ENCODE measurements at places on chromosomes 1 and 21. TPM values are rescaled to one million over a fixed set of nuclear protein-coding genes. Genes with fewer than 3 reads are reported as not detected.

- no peak for DNase-seq
These were observed 647.2 kb upstream of the CXADR start for GRCh38 chr21:16865632-16866031.

GRCh38 chr1:10624256-10625050 lies 149.7 kb downstream of the PEX14 start:
- no peak for DNase-seq

CTSS gene
- 17.6 TPM for total RNA-seq

GRCh38 chr1:20376880-20377494 lies 86.3 kb downstream of the VWA5B1 start:
- peak; percentile 33 for DNase-seq

DNA sequence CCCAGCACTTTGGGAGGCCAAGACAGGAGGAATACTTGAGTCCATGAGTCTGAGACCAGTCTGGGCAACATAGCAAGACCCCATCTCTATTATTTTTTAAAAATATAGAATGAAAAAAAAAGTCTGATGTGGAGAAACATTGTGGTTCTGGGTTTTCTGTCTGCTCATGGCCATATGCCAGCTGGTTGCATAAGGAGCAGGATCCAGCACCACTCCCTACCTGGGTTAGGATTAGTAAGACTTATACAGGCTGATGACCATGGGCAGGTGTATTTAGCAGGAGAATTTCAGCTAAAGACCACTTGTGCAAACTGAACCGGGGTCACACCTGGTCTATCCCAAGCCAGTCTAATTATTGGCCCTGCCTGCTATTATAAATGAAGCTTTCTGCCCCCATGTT lies 16.7 kb upstream of the GPX7 start:
- DNase-seq: no peak

GRCh38 chr1:168218658-168219057 lies 7.1 kb upstream of the SFT2D2 start:
- no peak for DNase-seq

TNFRSF1B gene
- total RNA-seq: 10.7 TPM

MAP3K21 gene
- 1.4 TPM for total RNA-seq

DNA sequence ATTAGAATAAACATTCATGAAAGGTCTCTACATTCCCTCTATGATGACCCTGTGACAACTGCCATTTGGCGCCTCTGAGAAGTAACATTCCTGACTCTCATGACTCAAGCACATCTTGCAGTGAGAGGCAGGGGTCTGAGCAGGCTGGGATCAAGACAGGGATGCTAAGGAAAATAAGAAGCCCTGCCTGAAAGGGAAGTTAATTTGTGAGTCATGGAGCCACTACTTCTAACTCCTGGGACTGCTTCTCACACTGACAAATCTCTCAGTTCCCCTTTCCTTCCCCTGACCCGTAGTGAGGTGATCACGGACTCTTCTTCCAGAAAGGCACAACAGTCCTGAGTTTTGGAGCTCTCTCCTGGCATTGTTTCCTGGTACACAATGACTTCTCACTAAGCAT lies 231.9 kb downstream of the TNR start:
- no peak for DNase-seq

DNA sequence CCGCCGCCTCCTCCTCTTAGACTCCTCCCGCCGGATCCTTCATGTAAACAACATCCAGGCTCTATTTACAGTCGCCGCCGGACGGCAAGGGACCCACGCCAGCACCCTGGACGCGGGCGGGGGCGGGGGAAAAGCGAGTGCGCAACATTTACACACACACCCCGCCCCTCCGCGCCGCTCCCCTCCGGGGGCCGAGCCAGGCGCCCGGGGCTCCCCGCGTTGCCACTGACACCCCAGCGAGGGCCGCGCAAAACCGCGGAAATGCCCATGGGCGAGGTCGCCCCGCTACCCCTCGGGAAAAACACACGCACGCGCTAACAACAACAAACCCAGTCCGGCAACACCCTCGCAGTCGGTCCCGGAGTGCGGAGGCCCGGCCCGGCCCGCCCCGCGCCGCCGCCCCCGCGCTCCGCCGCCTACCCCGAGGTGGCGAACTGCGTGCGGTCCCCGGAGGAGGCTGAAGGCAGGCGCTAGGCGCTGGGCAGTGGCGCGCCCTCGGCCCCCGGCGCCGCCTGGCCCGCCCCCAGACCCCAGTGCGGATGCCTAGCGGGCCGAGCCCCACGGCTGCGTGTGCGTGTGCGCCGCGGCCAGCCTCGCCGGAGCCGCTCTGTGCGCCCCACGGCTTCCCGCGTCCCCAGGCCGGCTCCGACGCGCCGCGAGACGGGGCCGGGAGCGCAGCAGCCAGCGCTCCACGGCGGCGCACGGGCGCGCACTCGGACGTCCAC lies 81.1 kb upstream of the AK4 start:
- DNase-seq: peak; percentile 86

DNA sequence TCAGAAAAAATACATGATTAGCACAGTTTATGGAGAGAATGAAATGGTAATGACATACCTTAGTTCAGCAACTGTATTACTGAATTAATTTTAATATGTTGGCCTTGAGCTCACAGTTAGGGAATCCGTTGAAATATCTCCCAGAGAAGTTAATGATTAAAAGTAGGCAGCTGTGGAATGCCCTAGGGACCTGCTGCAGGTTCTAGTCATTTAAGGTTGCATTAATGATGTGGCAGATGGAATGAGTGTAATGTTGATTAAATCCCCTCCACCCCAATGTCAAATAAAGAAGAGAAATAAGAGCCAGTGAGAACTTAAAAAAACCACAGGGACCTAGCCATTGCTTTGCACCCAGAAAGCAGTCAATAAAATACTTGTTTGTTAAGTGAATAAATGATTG lies 40.3 kb upstream of the TRIM45 start:
- no peak for DNase-seq

IBA57 gene
- total RNA-seq: 11.4 TPM

ALDH4A1 gene
- 6.9 TPM for total RNA-seq

WDR64 gene
- total RNA-seq: not detected

- peak; percentile 21 for DNase-seq
These were observed 96.9 kb upstream of the AKT3 start for GRCh38 chr1:243946946-243947345.

FMO1 gene
- 13.1 TPM for total RNA-seq

- DNase-seq: no peak
These were observed 5.5 kb downstream of the RCC2 start for GRCh38 chr1:17434016-17434415.

DNA sequence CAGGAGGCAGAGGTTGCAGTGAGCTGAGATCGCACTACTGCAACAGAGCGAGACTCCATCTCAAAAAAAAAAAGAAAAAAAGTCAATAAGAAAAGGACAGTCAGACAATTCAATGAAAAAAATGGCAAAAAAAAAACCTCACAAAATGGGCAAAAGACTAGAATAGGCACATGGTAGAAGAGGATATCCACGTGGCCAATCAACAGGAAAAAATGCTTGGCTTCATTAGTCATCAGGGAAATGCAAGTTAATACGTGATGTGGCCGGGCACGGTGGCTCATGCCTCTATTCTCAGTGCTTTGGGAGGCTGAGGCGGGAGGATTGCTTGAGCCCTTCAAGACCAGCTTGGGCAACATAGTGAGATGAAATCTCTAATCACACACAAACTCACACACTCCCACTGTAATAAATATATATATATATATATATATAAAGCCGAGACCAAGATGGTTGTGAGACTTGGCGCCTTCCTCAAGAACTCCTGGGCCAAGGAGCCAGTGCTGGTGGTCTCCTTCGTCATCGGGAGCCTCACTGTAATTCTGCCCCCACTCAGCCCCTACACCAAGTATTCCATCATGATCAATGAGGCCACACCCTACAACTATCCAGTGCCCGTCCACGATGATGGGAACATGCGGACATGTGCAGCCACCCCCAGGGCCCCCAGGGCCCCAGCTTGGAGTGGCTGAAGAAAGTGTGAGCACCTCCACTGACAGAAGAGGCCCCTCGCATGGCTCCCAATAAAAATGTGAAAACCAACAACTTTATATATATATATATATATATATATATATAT lies 22.9 kb upstream of the LEFTY2 start:
- no peak for DNase-seq

GRCh38 chr1:213124590-213124989 lies 73.5 kb downstream of the RPS6KC1 start:
- no peak for DNase-seq
